T follicular helper cell (primary cell): ENCODE measurements at places on chromosomes 1 and 21.

DNA sequence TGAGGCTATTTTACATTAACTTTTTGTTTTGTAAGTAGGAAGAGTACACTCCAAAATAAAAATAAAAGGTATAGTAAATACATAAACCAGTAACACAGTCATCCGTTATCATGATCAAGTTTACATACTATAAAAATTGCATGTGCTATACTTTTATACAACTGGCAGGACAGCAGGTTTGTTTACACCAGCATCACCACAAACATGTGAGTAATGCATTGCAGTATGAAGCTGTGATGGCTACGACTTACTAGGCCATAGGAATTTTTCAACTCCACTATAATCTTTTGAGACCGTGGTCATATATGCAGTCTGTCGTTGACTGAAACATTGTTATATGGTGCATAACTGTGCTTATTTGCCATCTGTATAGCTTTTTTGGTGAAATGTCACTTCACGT is 106.2 kb downstream of the CENPF start:
- DNase-seq, result no peak

DNA sequence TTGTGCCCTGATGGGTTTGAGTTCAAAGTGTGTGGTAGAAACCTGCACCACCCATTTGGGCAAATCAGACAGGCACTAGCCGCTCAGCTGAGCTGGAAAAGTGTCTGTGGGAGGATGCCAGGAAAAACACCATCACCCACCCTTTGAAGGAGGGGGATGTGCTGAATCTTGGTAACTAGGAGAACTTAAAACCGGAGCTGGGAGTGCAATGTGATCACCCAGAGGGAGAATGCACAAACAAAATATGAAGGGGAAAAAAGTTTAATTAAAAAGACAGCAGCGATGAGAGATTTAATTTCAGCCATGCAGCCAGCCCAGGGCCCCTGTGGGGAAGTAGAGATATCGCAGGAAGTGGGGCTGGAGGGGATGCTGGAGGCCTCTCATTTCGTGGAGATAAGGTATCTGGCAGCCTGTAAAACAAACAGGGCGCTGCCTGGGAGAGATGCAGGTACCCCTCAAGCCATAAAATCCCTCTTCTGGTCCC is 86.8 kb upstream of the BCAR3 start:
- no peak for DNase-seq

GRCh38 chr1:196464480-196464941 is 143.7 kb downstream of the KCNT2 start:
- DNase-seq, result no peak

- DNase-seq, result no peak
Observed at GRCh38 chr1:13753636-13754402, 53.8 kb downstream of the PRDM2 start.

GRCh38 chr1:221837896-221838295 is 96.0 kb upstream of the DUSP10 start:
- DNase-seq, result no peak

- no peak for DNase-seq
Observed at GRCh38 chr21:46425041-46425440, 33.6 kb upstream of the DIP2A start.

DNA sequence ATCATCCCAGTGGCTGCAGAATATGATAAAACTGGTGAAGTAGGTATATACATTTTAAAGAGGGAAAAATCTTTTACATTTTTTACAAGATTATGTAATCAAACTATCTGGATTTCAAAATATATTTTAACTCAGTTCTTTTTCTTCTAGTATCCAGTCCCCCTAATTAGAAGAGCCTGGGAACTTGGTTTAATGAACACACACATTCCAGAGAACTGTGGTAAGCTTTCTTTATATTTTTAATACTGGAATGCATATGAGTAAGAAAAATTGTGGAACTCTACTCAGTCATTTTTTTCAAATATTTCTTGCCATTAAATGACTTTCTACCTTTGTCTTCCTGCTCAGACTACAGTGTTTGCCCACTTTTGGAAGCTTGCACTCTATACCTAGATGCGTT is 8.2 kb downstream of the ACADM start:
- no peak for DNase-seq

- no peak for DNase-seq
Observed at GRCh38 chr1:29224356-29224837, 6.3 kb downstream of the MECR start.

GRCh38 chr1:11929849-11930248 is 3.6 kb upstream of the KIAA2013 start:
- no peak for DNase-seq

DNA sequence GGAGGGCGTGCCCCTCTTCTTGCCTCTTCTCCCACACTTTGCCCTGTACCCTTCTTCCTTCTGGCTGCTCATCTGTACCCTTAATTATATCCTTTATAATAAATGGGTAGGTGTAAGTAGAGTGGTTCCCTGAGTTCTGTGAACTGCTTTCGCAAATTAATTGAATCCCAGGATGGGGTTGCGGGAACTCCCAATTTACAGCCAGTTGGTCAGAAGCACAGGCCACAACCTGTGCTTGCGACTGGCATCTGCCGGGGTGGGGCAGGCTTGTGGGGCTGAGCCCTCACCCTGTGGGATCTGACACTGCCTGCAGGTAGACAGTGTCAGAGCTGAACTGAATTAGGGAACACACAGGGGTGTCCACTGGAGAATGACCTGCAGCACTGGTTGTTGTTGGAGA is 244.9 kb downstream of the KCNJ6 start:
- DNase-seq, result no peak

GRCh38 chr1:221234791-221235190 is 355.5 kb downstream of the HLX start:
- DNase-seq, result no peak

GRCh38 chr21:45304476-45304830 is 16.8 kb upstream of the POFUT2 start:
- no peak for DNase-seq
